ENCODE measurements at places on chromosomes 2 and 18.

DNA sequence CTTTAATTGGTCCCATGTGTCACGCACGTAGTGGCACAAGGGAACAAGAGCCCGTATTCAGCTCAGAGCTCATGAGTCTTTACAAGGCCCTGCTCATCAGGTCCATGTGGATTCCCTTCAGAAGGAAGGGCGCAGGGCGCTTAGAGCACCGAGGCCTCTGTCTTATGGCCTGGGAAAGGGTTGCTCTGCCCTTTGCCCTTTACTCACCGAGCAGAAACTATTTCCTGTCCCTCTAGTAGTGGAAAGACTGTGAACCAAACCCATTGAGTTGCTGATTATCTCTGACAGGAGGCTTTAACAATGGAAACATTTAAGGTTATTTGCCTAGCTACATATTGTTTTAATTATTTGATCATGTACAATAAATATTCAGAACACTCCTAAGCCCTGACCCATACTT lies 102.0 kb upstream of the ACAA2 start:
- H3K27ac ChIP-seq, result no peak overlapping the region
- H3K4me3 ChIP-seq, result no peak overlapping the region
- H3K27me3 ChIP-seq, result no peaks in the 10 kb centered on the region
- H3K36me3 ChIP-seq, result no peaks in the 10 kb centered on the region
- DNase-seq, result no peak

DNA sequence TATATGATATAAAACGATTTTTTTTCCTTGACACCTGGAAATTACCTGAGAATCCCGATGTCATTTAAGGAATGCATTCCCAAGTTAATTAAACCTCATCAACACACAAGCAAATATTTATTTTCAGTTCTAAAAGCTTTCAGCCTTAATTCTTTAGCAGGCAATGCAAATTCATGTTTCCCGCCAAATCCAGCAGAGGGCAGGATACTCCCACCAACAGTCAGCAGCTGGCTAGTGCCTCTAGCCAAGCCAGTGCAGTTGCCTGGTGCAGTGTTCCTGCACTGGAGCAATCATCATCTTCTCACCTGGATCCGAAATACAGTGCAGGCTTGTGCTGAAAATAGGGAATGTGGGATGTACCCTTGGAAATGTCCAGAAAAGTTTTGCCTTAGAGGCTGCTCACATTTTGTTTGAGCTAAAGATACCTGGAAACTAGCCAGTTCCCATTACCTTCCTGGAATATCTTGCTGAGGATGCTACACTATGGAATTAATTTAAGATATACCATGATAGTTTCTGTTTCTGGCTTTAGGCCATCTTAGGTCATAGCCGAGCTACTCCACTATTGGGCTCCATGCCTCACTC lies 48.4 kb upstream of the CYTIP start:
- peak; percentile 27 for DNase-seq
- H3K27me3 ChIP-seq, result no peaks in the 10 kb centered on the region
- H3K4me3 ChIP-seq, result no peak overlapping the region
- H3K36me3 ChIP-seq, result no peaks in the 10 kb centered on the region
- H3K27ac ChIP-seq, result no peak overlapping the region

DNA sequence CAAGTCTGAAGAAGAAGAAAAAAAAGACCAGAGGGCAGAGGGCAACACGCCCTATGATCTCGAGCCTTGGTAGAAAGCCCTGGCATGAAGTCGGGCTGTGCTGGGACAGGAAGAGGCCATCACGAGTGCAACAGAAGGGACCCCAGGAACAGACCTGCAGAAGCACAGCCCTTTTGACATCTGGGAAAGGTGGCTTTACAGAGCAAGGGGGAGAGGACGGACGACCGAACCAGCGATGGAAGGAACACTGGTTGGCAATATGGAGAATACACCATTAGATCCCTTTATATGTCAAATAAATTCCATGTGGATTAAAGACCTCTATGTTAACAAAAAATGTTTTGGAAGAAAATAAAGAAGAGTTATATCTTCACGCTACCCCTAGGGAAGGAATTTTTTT lies 10.7 kb downstream of the KIF1A start:
- no peak overlapping the region for H3K27ac ChIP-seq
- no peaks in the 10 kb centered on the region for H3K27me3 ChIP-seq
- H3K4me1 ChIP-seq, result no peaks in the 10 kb centered on the region
- DNase-seq, result no peak

GRCh38 chr2:143177096-143177786 lies 48.0 kb downstream of the ARHGAP15 start:
- no peak overlapping the region for H3K4me3 ChIP-seq
- no peaks in the 10 kb centered on the region for H3K27me3 ChIP-seq
- no peaks in the 10 kb centered on the region for H3K36me3 ChIP-seq
- DNase-seq, result no peak

- DNase-seq, result no peak
- no peak overlapping the region for H3K27ac ChIP-seq
- H3K4me3 ChIP-seq, result no peak overlapping the region
- H3K36me3 ChIP-seq, result no peaks in the 10 kb centered on the region
- H3K27me3 ChIP-seq, result no peaks in the 10 kb centered on the region
Observed at GRCh38 chr2:162065767-162066166, 8.2 kb downstream of the DPP4 start.

- DNase-seq, result peak; percentile 75
- H3K4me3 ChIP-seq, result no peak overlapping the region
- H3K27me3 ChIP-seq, result no peaks in the 10 kb centered on the region
- no peaks in the 10 kb centered on the region for H3K4me1 ChIP-seq
Observed at GRCh38 chr2:46062637-46063412, 234.4 kb upstream of the EPAS1 start.

- no peak overlapping the region for H3K27ac ChIP-seq
- DNase-seq, result no peak
- no peak overlapping the region for H3K4me3 ChIP-seq
- no peaks in the 10 kb centered on the region for H3K4me1 ChIP-seq
Observed at GRCh38 chr2:44999540-44999939, 9.7 kb downstream of the SIX2 start.

- H3K36me3 ChIP-seq, result no peaks in the 10 kb centered on the region
- H3K4me1 ChIP-seq, result no peaks in the 10 kb centered on the region
- no peak overlapping the region for H3K27ac ChIP-seq
- H3K27me3 ChIP-seq, result no peaks in the 10 kb centered on the region
Observed at GRCh38 chr18:33957707-33958106, 267.0 kb downstream of the NOL4 start.

All from breast epithelium (tissue), 4 donors.